ENCODE measurements at places on chromosomes 3 and 15. TPM values are rescaled to one million over a fixed set of nuclear protein-coding genes. Genes with fewer than 3 reads are reported as not detected.

The PRR20G gene
- total RNA-seq, result not detected

The GOLGA8R gene
- 0.29 TPM for total RNA-seq

The CEP19 gene
- 1.7 TPM for total RNA-seq

The BCHE gene
- total RNA-seq, result 15.4 TPM

The BAHD1 gene
- total RNA-seq, result 5.0 TPM

The IP6K2 gene
- total RNA-seq, result 45.6 TPM

The ITIH4 gene
- total RNA-seq, result 0.26 TPM

The ITPKA gene
- total RNA-seq, result 1.3 TPM

The BLM gene
- total RNA-seq, result 0.51 TPM

DNA sequence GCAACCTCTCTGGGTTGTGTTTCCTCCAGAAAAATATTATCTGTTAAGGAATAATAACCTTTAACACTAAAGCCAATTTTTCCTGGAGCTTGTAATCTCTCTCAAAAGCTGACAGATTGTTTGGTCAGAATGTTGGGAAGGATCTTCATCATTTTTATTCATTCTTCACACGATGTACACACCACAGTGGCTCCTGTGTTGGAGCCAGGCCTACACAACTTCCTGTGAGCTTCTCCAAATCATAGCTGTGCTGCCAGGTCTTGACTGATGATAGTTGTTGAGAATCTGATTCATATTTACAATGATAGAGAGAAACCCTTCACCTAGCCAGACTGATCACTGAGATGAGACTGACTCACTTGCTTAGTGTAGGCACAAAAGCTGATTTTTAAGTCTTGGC lies 151.0 kb upstream of the ROBO2 start:
- DNase-seq, result no peak
- no peak overlapping the region for H3K27ac ChIP-seq
- no peaks in the 10 kb centered on the region for H3K36me3 ChIP-seq
- H3K27me3 ChIP-seq, result no peaks in the 10 kb centered on the region
- no peak overlapping the region for H3K4me3 ChIP-seq

DNA sequence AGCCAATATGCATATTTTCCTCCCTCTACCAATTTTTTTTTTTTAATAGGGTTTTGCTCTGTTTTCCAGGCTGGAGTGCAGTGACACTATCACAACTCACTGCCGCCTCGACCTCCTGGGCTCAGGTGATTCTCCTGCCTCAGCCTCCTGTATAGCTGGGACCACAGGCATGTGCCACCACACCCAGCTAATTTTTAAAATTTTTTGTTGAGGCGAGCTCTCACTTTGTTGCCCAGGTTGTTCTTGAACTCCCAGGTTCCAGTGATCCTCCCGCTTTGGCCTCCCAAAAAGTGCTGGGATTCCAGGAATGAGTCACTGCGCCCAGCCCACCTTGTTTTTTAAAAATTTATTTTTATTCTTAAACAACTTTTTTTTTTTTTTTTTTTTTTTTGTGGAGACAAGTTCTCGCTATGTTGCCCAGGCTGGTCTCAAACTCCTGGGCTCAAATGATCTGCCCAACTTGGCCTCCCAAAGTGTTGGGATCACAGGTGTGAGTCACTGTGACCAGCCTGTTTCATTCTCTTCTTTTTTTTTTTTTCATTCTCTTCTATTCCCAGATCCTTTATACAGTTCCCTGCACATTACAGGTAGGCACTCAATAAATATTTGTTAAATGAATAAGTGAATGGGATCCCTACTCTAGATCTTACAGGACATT lies 40.5 kb upstream of the PIK3CB start:
- DNase-seq, result no peak
- no peaks in the 10 kb centered on the region for H3K36me3 ChIP-seq
- no peak overlapping the region for H3K4me3 ChIP-seq
- H3K27me3 ChIP-seq, result no peaks in the 10 kb centered on the region
- no peaks in the 10 kb centered on the region for H3K4me1 ChIP-seq

- H3K27me3 ChIP-seq, result no peaks in the 10 kb centered on the region
- no peaks in the 10 kb centered on the region for H3K36me3 ChIP-seq
- DNase-seq, result no peak
- no peaks in the 10 kb centered on the region for H3K4me1 ChIP-seq
Measured at GRCh38 chr3:123807820-123808219, 76.3 kb downstream of the MYLK start.

GRCh38 chr15:26729581-26729980 lies 43.3 kb downstream of the GABRB3 start:
- H3K4me3 ChIP-seq, result no peak overlapping the region
- no peak overlapping the region for H3K27ac ChIP-seq
- DNase-seq, result no peak
- H3K36me3 ChIP-seq, result no peaks in the 10 kb centered on the region

DNA sequence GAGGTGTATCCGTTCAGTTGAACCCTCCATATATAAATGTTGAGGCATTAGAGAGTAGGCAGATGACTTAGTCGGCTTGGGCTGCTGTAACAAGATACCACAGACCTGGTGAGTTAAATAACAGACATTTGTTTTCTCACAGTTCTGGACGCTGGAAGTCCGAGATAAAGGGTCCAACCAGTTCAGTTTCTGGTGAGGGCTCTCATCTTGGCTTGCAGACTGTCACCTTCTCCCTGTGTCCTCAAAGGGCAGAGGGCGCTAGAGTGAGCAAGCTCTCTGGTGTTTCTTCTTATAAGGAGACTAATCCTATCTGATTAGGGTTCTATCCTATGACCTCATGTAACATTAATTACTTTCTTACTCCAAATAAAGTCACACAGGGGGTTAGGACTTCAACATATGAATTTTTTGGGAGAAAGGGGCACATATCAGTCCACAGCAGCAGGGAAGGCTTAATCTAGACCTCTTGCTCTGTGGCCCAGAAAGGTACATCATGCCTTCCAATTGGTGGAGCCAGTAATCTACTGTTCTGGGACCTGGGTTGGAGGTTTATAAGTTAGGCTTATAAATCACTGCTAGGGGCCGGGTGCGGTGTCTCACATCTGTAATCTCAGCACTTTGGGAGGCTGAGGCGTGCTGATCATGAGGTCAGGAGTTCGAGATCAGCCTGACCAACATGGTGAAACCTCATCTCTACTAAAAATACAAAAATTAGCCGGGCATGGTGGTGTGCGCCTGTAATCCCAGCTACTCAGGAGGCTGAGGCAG lies 26.3 kb upstream of the SLC28A2 start:
- H3K27me3 ChIP-seq, result no peaks in the 10 kb centered on the region
- no peaks in the 10 kb centered on the region for H3K4me1 ChIP-seq
- no peak overlapping the region for H3K4me3 ChIP-seq
- H3K27ac ChIP-seq, result no peak overlapping the region
- DNase-seq, result no peak

DNA sequence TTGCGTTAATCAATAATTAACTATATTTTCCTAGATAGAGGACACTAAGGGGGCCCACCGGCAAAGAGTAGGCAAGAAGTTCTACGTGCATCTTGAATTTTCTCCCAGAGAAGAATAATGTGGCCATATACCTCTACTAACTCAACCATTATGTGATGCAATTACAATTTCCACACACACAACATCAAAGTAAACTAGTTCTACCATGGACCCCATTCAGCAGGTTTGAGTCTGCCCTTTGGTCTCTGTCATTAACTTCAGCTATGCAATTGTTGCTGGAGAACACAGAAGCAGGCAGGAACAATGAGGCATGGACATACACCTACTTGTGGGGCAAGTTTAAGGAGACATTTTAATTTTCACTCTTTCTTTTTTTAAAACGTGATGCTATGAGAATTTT lies 705.9 kb downstream of the PDCD6IP start:
- no peak overlapping the region for H3K27ac ChIP-seq
- no peaks in the 10 kb centered on the region for H3K36me3 ChIP-seq
- H3K4me3 ChIP-seq, result no peak overlapping the region
- H3K4me1 ChIP-seq, result no peaks in the 10 kb centered on the region

DNA sequence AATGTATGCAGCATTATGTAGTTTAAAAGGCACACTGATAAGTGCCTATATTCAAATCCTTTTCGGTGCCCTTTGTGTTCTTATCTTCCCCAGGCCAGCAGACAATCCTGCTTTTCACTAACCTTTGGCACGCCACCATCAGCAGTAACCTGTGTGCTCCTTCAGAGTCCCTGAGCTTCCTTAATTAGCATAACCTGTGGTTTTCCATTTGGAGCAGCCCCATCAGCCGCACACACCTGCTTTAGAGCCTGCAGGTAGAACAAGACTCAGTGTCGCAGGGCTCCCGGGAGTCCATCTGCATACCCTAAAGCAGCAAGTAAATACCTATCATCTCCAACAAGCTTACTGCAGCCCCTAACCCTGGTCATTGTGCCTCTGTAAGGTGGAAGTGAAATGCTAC lies 755.1 kb downstream of the ROBO2 start:
- no peaks in the 10 kb centered on the region for H3K27me3 ChIP-seq
- H3K27ac ChIP-seq, result no peak overlapping the region
- no peaks in the 10 kb centered on the region for H3K4me1 ChIP-seq
- no peak for DNase-seq

- no peaks in the 10 kb centered on the region for H3K27me3 ChIP-seq
- no peaks in the 10 kb centered on the region for H3K4me1 ChIP-seq
- no peak for DNase-seq
Measured at GRCh38 chr3:189773056-189773455, 141.9 kb downstream of the TP63 start.

DNA sequence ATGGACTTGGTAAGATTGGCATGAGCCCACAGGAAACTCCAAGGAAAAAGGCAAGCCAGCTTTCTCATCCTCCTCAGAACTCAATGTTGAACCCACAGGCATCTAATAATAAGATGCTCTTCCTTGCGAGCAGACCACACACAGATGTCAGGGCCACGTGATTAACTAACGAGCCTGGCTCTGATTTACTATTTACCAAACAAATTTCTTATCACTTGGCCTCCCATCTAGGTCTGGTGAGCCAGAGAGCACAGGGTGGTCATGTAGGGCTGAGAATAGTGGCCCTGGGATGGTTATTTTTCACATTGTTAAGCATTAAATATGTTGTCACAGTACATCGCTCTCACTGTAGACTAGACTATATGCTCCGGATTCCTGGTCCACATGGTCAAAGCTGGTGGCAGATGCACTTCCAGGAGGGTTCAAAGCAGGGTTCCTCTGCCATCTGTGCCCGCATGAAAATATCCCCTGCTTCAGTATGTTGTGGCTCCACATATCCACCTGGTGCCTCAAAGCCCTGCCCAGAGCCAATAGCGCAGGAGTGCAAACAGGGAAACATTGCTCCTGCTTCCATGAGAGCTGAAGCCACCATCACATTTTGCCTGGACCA lies 472.5 kb upstream of the WNT5A start:
- H3K4me3 ChIP-seq, result no peak overlapping the region
- no peaks in the 10 kb centered on the region for H3K27me3 ChIP-seq
- DNase-seq, result no peak
- H3K4me1 ChIP-seq, result no peaks in the 10 kb centered on the region
- H3K27ac ChIP-seq, result no peak overlapping the region

GRCh38 chr3:152591515-152591914 lies 243.4 kb upstream of the P2RY1 start:
- H3K27me3 ChIP-seq, result no peaks in the 10 kb centered on the region
- no peaks in the 10 kb centered on the region for H3K4me1 ChIP-seq
- no peak for DNase-seq
- H3K27ac ChIP-seq, result no peak overlapping the region
- no peaks in the 10 kb centered on the region for H3K36me3 ChIP-seq

GRCh38 chr15:72147418-72147817 lies 29.2 kb downstream of the SENP8 start:
- no peak overlapping the region for H3K4me3 ChIP-seq
- no peak for DNase-seq
- H3K4me1 ChIP-seq, result no peaks in the 10 kb centered on the region
- H3K36me3 ChIP-seq, result no peaks in the 10 kb centered on the region
- H3K27me3 ChIP-seq, result no peaks in the 10 kb centered on the region
- no peak overlapping the region for H3K27ac ChIP-seq

- H3K4me3 ChIP-seq, result no peak overlapping the region
- H3K36me3 ChIP-seq, result no peaks in the 10 kb centered on the region
- no peaks in the 10 kb centered on the region for H3K4me1 ChIP-seq
- no peak overlapping the region for H3K27ac ChIP-seq
Measured at GRCh38 chr3:117114517-117115265, 405.1 kb downstream of the TUSC7 start.

- no peaks in the 10 kb centered on the region for H3K4me1 ChIP-seq
- DNase-seq, result no peak
- no peak overlapping the region for H3K4me3 ChIP-seq
- no peak overlapping the region for H3K27ac ChIP-seq
Measured at GRCh38 chr15:60110909-60111308, 106.8 kb downstream of the FOXB1 start.

- no peak overlapping the region for H3K4me3 ChIP-seq
- no peaks in the 10 kb centered on the region for H3K27me3 ChIP-seq
- H3K27ac ChIP-seq, result no peak overlapping the region
- DNase-seq, result no peak
Measured at GRCh38 chr3:183800243-183800863, 25.0 kb downstream of the MAP6D1 start.

DNA sequence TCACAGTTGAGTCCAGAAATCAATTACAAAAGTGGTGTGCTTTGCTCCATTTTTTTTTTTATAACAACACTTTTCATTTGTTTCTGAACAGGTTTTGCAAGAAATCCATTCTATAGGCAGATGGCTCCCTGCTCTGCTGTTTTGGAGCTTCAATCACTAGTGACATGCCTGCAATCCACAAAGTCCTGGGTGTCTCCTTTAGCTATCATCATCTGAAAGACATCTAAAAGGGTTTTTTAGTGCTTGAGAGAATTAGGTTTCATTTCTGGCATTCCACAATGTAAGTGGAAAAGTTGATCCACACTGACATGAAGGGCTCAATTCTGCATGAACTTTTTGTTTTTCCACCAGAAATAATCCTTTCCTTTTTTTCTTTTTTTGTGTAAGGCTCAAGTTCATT lies 24.0 kb upstream of the MEIS2 start:
- DNase-seq, result no peak
- no peaks in the 10 kb centered on the region for H3K36me3 ChIP-seq
- H3K27me3 ChIP-seq, result no peaks in the 10 kb centered on the region
- H3K4me3 ChIP-seq, result no peak overlapping the region

DNA sequence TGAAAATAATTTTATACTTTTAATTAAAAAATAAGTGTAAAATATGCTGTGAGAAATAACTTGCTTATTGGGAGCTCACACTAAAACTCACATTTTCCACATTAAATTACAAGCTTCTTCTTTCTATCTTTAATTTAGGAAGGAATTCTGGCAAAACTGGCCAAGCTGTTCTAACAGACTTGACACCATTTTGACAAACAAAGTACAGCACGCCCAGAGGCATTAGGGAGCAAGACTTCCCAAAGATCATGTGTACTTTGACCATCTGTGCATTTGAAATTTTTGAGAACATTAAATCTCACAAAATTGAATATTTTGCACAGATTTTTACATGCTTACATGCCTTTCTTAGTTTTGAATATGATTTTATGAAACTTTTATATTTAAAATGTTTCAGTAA lies 1288.4 kb upstream of the CADM2 start:
- H3K27me3 ChIP-seq, result no peaks in the 10 kb centered on the region
- no peak for DNase-seq
- no peaks in the 10 kb centered on the region for H3K36me3 ChIP-seq
- no peak overlapping the region for H3K4me3 ChIP-seq

Data from uterus (tissue), 4 donors.